ENCODE measurements at places on chromosomes 2 and 18.

- no peak for DNase-seq
Measured at GRCh38 chr2:101818531-101819451, 121.3 kb downstream of the MAP4K4 start.

GRCh38 chr2:18525236-18525635, 35.2 kb downstream of the RDH14 start:
- DNase-seq, result no peak

DNA sequence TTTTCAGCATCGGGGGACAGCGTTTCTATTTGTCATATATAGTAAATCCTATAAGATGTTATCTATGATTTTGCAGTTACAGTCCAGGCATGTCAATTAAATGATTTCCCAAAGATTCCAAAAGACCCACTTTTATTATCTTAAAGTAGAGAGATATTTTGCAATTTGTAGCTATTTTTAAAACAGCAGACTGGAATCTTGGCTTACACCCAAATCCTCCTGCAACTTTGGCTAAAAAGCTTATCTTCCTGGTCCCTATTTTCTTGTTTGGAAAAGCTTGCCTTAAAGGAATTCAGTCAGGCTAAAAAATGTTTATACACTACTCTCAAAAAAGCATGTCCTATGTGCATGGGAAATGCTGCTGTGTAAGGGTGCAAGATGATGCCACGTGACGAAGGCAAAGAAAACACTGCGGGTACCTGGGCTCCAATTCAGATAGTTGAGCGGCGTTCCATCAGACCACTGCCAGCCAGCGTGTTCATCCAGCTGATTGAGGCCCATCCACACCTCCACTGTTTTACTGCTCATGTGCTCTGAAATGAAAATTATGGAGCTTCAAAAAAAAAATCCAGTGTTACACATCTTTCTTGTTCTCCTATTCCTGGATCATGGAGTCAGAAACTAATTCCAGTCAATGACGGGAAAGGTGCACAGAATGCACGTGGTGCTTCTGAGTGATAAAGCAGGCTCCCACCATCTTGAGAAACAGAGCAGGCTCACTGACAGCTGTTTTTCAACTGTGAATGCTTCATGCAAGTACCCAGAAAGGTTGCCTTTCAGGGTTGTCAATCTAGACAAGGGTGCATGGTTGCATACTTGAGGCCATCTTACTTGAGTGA, 33.8 kb downstream of the PLA2R1 start:
- no peak for DNase-seq

GRCh38 chr18:32057624-32058165, 34.0 kb upstream of the RNF138 start:
- no peak for DNase-seq

DNA sequence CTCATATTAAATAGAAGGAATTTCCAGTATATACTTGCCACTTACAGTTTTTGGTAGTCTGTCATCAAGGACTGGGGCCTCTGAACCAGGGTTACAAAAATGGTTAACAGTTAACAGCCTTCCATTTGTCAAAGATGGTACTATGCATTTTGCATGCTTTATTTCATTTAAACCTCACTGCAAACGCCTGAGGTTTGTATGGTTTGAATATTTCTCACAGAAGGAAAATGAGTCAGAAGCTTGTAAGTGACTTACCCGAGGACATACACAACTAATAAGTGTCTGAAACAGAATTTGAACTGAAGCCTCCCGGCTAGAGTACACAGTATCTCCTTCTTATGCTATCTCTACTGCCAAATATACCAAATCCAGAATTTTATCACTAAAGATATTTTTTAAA, 1593.5 kb upstream of the ACVR2A start:
- DNase-seq, result no peak

DNA sequence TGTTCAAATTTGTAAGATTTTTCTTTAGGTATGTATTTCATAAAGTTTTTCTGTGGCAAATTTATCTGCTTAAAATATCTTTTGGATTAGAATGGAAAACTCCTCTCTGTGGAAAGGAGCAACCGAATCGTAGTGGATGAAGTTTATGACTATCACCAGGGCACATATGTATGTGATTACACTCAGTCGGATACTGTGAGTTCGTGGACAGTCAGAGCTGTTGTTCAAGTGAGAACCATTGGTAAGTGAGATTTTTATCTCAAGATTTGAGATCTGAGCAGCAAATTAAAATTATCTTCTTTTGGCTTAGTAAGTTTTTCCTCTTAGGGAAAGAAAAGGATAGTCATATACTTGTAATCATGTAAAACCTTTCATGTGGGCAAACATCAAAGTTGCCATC, 14.2 kb downstream of the IL18RAP start:
- no peak for DNase-seq

GRCh38 chr18:57561261-57561660, 25.2 kb downstream of the FECH start:
- no peak for DNase-seq

- no peak for DNase-seq
Measured at GRCh38 chr2:100071335-100072043, 70.9 kb downstream of the AFF3 start.

DNA sequence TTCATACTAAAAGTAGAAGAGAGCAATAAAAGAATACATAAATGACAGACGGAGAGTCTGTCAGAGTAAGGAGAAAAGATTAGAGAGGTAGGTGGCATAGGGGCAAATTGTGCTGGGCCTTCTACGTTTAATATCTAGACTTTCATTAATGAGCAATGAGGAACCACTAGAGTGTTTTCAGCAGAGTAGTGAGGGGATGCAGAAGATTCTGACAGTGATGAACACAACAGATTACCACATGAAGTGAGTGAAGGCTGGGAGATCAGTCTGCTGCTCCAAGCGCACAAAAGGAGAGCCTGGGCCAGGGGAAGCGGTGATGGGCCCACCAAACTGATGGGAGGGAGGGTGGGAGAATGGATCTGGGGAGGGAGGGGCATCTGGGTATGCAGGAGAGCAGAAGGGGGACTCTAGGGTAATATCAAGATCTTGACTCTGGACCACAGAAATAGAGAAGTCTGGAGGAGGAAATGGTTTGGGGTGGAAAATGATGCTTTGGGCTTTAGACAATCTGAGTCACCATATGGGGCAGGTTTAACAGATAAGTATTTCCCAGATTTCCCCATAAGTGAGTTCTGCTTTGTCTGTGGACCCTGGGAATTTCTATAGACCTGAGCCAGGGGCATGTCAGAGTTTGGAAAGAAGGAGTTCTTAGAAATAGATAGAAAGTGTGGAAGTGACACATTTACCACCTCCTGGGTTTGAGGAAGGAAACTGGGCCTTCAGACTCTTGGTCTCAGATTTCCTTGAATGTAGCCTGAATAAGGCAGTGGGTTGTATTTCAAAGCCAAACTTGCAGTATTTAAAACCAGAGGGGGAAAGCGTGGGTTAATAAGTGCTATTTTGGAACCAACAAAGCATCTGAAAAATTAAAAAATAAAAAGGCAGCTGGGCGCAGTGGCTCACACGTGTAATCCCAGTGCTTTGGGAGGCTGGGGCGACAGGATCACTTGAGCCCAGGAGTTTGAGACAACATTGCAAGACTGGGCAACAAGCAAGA, 15.0 kb upstream of the IL1A start:
- DNase-seq, result no peak

DNA sequence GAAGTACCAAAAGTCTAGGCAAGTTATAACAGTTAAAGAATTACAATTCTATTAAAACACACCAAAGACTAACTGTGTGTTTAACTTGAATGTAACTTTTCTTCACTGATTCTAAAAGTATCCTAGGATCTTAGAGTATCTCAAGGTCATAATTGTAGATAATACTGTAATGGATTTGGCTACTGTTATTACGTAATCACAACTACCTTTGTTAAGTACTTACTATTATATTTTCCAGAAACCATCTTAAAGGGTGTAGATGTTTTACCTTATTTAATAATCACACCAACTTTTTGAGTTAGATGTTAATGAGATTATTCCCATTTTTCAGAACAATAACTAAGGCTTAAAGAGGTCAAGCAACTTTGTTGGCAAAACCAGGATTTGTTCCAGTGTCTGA, 161.3 kb upstream of the REG3A start:
- no peak for DNase-seq

DNA sequence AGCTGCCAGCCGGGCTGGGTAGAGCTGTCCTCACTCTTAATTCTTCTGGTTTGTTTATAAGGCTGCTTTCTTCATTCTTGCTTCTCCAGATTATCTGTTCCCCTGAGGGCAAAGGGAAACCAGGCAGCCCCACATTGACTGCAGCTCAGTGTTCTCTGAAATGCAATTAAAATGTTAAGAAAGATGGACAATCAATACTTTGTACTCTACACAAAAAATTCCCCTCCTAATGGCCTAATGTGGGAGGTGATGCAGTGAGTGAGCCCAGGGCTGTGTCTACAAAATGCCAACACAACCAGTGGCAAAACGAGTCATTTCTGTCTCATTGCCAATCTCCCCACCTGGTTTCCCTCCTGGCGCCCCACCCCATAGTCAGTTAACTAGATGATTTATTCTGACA, 541.7 kb upstream of the RAB6C start:
- DNase-seq, result no peak

DNA sequence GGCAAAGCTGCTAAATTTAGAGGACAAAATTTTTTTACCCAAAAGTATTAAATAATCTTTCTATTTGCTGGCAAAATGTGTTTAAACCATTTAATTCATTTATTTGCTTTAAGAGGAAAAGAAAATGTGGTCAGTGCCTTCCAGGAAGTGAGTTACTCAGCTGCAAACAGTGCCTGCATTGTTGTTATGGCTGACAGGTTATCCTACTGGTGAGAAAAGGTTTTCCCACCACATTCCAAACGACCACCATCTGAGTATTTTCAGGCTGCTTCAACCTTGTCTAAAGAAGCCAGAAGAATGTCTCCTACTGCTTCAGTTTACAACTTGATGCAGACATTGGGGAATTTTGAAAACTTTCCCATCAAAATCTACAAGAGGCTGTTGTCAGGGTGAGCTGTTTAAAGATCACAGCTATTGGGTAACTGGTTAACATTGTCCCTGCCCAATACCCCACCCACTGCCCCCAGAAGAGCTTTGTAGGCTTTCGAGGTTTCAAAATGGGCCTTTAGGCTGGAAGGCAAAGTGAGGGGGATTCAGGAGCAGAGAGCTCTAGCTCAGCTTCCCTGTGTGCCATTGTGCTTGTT, 461.3 kb upstream of the FANCL start:
- DNase-seq, result no peak

- no peak for DNase-seq
Measured at GRCh38 chr2:68807821-68808266, 63.4 kb downstream of the BMP10 start.

DNA sequence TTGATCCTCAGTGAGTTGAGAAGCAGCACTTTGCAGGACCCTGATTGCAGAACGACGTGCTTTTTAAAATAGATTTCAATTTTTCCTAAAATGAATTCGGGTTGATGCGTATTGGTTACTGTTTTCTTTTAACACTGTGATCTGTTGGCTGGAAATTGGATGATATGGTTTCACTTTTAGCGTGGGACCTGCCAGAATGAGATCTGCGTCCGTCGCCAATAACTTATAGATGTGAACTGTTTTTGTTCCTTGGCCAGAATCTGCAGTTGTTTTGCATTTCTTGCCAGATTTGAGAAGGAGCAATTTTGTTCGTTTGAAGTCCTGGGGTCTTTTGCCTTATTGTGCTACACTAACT, 703 bp downstream of the UGGT1 start:
- no peak for DNase-seq

DNA sequence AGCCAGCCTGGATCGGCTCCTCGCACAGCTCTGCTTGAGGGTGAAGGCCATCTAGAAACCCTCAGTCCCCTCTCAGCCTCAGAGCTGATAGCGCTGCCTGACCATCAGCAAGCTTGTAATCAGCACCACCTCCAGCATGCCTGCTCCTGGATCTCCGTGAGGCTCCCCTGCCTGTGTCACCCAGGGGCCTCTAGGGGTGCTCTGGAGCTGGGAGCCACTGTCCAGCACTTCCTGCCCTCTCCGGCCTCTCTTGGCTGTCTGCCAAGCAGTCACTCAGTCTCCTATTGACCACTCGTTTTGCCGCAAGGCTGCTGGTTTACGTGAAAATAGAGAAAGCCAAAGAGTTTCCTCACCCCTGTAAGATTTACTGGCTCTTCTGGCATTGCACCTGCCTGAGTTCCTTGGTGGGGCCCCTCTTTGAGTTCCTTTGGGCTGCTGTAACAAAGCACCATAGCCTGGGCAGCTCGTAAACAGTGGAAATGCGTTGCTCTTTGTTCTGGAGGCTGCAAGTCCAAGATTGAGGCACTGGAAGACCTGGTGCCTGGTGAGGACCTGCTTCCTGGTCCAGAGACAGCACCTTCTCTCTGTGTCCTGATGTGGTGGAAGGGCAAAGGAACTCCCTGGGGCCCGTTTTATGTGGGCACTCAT, 17.9 kb downstream of the CAPN10 start:
- no peak for DNase-seq

GRCh38 chr2:157903151-157903550, 27.0 kb upstream of the ACVR1 start:
- DNase-seq, result no peak

DNA sequence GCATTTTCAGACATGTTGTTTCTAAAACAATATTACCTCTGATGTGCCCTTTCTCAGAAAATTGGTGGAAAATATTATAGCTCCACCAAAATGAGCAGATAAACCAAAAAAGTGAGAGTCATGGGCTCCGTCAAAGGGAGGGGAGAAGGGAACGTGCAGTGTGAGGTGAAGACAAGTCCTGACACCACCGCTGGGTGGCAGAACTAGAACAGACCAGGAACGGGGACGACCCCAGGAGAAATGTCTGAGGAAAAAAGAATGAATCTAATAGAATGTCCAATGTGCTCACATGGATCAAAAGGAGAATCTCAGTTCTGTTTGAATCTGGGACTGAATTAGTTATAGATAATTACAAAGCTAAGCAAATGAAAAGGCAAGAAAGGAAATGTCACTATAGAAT, 22.6 kb upstream of the BCL2 start:
- no peak for DNase-seq

DNA sequence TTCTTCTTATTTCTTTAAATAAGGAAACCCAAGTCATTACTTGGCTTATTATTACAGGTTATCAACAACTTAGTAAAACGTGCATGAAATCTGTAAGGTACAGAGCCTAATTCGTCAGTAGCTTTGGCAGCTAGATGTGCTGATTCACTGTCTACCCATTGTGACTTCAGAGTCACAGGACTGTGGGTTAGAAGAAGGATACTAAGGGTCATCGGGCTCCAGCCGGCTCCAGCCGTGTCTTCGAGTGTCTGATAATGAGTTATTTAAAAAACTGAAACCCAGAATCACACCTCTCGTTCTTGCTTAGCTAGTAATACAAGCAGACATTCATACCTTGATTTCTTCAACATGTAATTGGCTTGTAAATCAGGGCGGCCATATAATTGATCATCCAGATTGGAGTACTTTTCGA, 170.5 kb downstream of the FMNL2 start:
- DNase-seq, result no peak

DNA sequence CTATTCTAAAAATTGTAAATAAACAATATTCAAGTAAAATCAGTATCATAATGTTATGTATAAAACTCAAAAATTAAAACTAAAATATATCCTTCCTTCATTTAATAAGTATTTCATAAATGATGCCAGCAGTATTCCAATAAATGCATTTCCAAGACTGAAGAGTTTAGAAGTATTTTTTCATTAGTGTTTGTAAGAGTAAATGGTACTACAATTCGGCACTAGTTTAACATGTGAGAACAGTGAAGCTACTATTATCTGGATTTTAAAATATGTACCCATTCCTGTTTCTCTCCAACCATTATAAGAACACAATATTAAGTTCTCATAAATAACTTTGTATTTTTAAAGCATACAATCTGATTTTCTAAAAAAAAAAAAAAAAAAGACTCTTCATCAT, 3.3 kb downstream of the BAZ2B start:
- no peak for DNase-seq

GRCh38 chr2:152813351-152813750, 94.9 kb downstream of the ARL6IP6 start:
- DNase-seq, result no peak

- no peak for DNase-seq
Measured at GRCh38 chr2:203584784-203585183, 49.7 kb upstream of the RAPH1 start.

Data from stimulated activated CD4-positive, alpha-beta T cell treated with anti-CD3 and anti-CD28 coated beads, Interleukin-4, amount 100 ng/mL, for 48 hours (primary cell).